IMR-90 (cell line): ENCODE measurements at places on chromosomes 12 and 14. TPM values are rescaled to one million over a fixed set of nuclear protein-coding genes. Genes with fewer than 3 reads are reported as not detected.

- DNase-seq: no peak
Observed at GRCh38 chr12:1890810-1891209, 27.6 kb downstream of the CACNA2D4 start.

GRCh38 chr14:87067061-87067460 lies 925.9 kb downstream of the GALC start:
- no peak for DNase-seq

- DNase-seq: peak; percentile 65
Observed at GRCh38 chr14:103808403-103809001, 38.9 kb downstream of the PPP1R13B start.

GRCh38 chr14:31787377-31787776 lies 226.2 kb downstream of the NUBPL start:
- peak; percentile 11 for DNase-seq

- peak; percentile 55 for DNase-seq
Observed at GRCh38 chr14:68174446-68174845, 354.9 kb downstream of the RAD51B start.

DNA sequence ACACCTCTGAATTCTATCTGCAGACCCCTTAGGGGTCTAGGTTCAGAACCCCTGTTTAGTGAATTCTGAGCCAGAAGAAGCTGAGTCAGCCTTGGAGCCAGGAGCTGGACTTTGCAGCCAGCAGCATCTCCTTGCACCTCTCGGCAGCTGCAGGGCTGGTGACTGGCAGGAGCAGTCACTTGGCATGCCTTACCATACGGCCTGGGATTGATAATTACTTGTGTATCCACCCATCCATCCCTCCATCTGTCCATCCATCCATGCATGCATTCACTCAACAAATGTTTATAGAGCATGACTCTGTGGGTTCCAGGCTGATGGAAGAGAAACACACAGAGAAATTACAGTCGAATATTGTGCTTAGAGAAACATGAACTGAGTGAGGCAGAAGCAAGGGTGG lies 67.5 kb upstream of the PRIMA1 start:
- DNase-seq: no peak

- DNase-seq: no peak
Observed at GRCh38 chr14:98182393-98183055, 1089.5 kb downstream of the BCL11B start.

- DNase-seq: no peak
Observed at GRCh38 chr12:108040947-108041346, 88.1 kb upstream of the WSCD2 start.

Gene CKB
- total RNA-seq: 17.7 and 31.7 TPM in 2 replicates

Gene TAS2R14
- 2.0 and 3.9 TPM in 2 replicates for total RNA-seq

Gene PLEKHH1
- under 0.01 TPM in 2 replicates for total RNA-seq

Gene MEG3
- 31.5 and 32.5 TPM in 2 replicates for total RNA-seq

Gene PTPRO
- under 0.01 and 0.18 TPM in 2 replicates for total RNA-seq

Gene C3AR1
- total RNA-seq: 0.28 and 0.36 TPM in 2 replicates

Gene B3GNT4
- total RNA-seq: under 0.01 and 0.18 TPM in 2 replicates
